ENCODE measurements at places on chromosomes 2 and 18.

DNA sequence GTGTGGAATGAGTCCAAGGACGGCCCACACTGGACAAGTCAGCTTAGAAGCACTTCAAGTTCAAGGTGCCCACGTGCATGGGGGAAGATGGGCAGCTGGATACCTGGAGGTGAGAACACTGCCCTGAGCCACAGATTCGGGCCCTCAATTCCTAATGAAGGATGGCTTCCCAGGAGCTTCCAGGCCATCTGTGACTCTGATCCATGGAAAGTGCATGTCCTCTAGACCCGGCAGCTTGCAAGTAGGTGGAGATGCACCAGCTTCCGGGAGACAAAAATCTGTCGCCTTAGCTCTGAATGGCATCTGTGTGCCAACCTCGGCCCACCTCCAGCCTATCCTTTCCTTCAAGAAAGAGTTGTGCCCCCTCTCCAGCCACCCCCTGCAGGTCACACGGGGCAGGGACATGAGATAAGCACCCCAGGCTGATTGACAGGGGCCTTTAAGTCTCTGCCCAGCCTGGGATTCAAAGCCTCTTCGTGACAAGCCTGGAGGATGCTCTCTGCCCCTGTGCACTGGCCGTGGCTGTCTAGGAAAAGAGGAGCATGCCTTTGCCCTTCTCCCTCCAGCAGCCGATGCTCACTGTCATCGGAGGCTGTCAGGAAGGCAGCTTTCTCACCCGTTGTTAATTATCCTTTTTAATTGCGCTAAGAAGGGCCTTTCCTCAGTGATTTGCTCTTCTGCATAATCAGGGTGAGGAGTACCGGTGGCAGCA is 65.5 kb downstream of the BIN1 start:
- DNase-seq: no peak
- no peaks in the 10 kb centered on the region for H3K36me3 ChIP-seq
- no peaks in the 10 kb centered on the region for H3K4me1 ChIP-seq

DNA sequence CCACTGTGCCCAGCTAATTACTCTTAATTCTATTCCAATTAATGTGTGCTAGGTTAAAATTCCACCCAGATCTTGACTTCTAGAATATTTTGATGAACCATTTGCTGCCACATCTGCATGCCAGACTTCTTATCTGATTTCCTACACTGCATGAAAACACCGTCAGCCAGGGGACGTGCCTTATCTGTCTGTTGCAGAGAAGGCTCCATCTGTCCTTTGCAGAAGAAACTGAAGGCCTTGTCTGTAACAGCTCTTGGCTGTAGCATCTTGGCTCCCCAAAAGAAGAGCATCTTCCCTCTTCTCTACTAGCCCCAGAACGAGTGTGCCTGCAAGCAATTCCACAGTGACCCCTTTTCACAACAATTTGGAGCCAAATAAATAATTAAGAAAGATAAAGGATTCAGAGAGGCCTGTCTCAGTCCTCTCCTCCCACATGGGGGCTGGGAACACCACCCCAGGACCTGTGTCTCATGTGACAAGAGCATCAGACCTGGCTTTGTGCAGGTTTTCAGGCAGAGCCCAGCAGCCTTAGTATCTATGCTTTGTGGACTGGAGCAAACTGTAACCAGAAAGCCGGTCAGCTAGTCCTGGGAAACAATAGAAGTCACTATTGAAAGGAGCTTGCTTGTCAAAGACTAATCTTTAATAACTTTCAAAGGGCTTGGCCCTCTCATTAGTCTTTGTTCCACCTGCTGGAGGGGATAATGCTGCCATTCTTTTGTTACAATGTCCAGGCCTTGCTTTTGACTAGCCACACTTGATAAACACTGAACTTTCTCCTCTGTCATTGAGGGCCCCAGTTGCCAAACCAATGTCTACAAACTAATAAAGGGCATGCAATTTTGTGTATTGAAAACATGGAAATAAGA is 84.0 kb upstream of the NEUROD1 start:
- H3K4me3 ChIP-seq: no peak overlapping the region
- H3K27me3 ChIP-seq: no peaks in the 10 kb centered on the region
- H3K27ac ChIP-seq: no peak overlapping the region
- no peaks in the 10 kb centered on the region for H3K36me3 ChIP-seq
- DNase-seq: no peak

DNA sequence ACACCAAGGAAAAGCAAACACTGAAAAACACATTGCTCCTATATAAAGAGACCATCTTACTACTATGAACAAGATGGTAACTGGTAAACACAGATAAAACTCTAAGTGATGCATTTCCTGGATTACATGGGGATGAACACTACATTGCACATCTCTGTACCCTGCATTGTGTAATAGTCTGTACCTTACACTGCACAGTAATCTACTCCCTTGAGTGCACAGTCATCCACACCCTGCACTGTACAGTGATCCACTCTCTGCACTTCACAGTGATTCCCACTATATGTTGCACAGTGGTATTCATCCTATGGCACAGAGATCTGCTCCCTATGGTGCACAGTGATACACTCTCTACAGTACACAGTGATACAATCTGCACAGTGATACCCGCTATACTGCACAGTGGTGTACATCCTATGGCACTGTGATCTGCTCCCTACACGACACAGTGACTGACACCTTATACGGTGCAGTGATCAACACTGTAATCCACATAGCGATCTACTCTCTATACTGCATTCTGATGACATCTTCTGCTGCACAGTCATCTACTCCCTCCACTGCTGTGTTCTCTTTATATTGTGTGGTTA is 462.2 kb upstream of the RGPD4 start:
- no peak overlapping the region for H3K27ac ChIP-seq
- H3K27me3 ChIP-seq: no peaks in the 10 kb centered on the region
- no peak overlapping the region for H3K4me3 ChIP-seq
- no peak for DNase-seq
- H3K36me3 ChIP-seq: no peaks in the 10 kb centered on the region
- no peaks in the 10 kb centered on the region for H3K4me1 ChIP-seq

- no peak for DNase-seq
- no peak overlapping the region for H3K4me3 ChIP-seq
- H3K36me3 ChIP-seq: no peaks in the 10 kb centered on the region
- no peaks in the 10 kb centered on the region for H3K27me3 ChIP-seq
- peaks cover 4% of the 10 kb centered on the region for H3K4me1 ChIP-seq
Measured at GRCh38 chr2:190352668-190353536, 9.5 kb downstream of the INPP1 start.

- no peak overlapping the region for H3K4me3 ChIP-seq
- H3K27me3 ChIP-seq: no peaks in the 10 kb centered on the region
- peaks cover 30% of the 10 kb centered on the region for H3K36me3 ChIP-seq
- peak; percentile 79 for DNase-seq
- peaks cover 15% of the 10 kb centered on the region for H3K4me1 ChIP-seq
- H3K27ac ChIP-seq: no peak overlapping the region
Measured at GRCh38 chr2:200447139-200447855, 62.6 kb downstream of the KCTD18 start.

DNA sequence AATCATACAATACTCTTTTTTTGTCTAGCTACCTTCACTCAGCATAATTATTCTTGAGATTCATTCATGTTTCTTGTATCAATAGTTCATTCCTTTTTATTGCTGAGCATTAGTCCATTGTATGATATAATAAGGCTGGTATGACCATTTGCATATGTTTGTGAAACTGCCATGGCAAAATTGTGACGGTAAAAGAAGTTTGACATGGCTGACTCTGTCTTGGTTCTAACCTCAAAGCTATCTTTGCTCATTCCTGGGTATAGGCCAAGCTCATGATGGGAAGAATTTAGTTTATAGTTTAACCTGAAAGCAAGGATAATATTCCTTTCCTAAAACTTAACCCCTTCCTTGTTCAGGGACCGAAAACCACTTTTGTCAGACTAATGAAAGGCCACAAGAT is 46.4 kb downstream of the COMMD1 start:
- no peak overlapping the region for H3K27ac ChIP-seq
- H3K27me3 ChIP-seq: no peaks in the 10 kb centered on the region
- H3K4me3 ChIP-seq: no peak overlapping the region
- H3K4me1 ChIP-seq: peaks cover 8% of the 10 kb centered on the region
